ENCODE measurements at places on chromosomes 16 and 17. TPM values are rescaled to one million over a fixed set of nuclear protein-coding genes. Genes with fewer than 3 reads are reported as not detected.

DNA sequence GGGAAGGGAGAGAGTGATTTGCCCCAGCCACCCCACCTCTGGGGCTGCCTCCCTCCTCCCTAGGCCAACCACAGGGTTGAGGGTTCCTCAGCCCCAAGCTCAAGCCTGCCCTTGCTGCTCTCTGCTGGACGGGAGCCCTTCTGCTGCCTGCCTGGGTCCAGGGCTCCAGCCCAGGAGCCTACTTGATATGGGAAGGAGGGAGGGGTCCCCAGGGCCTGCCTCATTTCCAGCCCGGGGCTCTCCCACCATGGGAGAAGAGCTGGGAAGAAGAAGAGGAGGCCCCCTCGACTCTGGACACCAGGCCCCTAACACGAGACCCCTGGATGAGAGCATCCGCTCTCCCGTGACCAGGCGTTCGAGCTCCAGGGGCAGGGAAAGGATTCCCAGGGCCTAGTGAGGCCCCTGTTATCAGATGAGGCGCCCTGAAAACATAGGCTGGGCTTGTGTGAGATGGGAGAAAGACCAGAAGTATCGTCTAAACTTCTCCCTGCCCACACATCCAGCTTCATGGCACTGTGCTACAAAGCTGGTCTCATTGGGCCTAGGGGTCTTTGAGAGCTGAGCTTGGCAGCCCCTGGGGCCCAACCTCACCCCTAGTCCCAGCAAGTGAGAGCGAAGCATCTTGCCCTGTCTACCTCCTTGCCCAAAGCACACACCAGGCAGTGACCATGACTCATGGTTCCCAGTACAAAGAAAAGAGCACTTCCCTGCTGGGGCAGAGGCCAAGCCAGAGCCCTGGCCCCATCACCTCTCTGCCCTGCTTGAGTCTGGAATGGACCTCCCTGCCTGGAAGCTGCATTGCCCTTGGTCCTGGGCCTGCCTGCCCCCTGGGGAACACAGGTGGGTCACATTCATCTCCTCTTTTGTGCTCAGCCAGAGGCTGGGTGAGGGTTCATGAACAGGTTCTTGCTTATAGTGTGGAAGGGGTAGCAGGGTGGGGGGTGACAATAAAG is 987 bp downstream of the SLC16A5 start:
- peak overlapping the region; percentile 96 for H3K27ac ChIP-seq
- no peak for DNase-seq
- peaks cover 17% of the 10 kb centered on the region for H3K4me1 ChIP-seq
- H3K4me3 ChIP-seq: peak overlapping the region; percentile 85

DNA sequence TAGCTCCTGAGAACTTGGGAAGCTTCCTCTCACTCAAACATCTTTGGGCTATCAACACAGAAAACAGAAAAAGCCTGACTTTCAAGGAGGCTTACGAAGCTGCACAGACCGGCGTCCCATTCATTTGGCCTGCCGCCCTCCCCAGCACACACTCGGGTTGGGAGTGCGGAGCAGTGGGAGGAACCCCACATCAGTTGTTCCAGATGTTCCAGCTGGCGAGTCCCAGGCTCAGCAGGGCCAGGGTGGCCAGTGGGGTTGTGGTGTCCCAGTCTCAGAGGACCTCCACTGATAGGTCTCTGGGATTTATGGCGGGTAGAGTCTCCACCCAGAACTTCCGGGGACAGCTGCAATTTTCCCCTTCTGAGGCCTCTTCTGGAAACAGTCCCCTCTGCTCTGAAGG is 43.1 kb upstream of the DLX4 start:
- DNase-seq: peak; percentile 19
- H3K36me3 ChIP-seq: no peaks in the 10 kb centered on the region
- no peak overlapping the region for H3K27ac ChIP-seq
- H3K4me3 ChIP-seq: no peak overlapping the region

Gene SLFN11
- 15.6 TPM for total RNA-seq

GRCh38 chr17:42866631-42867575 is 15.9 kb downstream of the AOC3 start:
- DNase-seq: no peak
- H3K4me3 ChIP-seq: no peak overlapping the region
- no peak overlapping the region for H3K27ac ChIP-seq
- H3K27me3 ChIP-seq: no peaks in the 10 kb centered on the region
- no peaks in the 10 kb centered on the region for H3K4me1 ChIP-seq
- no peaks in the 10 kb centered on the region for H3K36me3 ChIP-seq

Gene GPR139
- total RNA-seq: not detected

Gene TP53TG3B
- total RNA-seq: not detected

DNA sequence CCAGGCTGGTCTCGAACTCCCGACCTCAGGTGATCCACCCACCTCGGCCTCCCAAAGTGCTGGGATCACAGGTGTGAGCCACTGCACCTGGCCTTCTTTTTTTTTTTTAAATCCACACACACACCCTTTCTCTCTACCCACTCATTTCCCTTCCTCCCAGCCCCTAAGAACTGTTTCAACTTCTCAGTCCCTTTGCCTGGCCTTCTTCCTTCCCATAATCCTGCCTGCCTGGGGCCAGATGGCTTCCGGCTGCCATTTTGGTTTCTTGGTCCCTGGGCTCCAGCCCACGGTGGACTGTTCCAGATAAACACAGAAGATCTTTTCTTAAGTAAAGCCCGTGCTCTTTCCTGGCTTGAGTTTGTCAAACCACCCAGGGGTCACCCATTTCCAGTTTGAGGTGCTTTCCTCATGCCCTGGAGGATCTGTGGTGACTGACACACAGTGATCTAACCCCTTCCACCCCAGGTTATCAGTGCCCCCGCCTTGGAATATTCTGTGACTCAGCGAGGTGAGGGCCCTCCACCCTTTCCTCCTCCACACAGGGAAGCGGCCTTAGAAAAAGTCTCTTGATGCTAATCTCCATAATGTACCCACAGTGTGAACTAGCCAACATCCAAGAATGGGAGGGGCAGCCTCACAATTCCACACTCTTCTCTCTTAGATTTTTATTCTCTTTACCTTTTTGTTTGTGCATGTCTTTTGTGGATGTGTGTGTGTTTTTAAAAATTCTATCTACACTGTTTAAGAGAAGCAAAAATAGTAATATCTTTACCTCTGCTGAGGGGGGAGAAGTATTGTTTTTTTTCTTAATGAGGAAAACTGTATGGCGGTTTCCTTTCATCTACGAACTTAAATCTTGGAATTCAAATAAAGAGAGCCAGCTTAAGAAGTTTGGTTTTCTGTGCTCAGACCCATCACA is 60.0 kb downstream of the CRISPLD2 start:
- no peak overlapping the region for H3K4me3 ChIP-seq
- no peaks in the 10 kb centered on the region for H3K36me3 ChIP-seq
- H3K4me1 ChIP-seq: no peaks in the 10 kb centered on the region

Gene CES5A
- 0.20 TPM for total RNA-seq

GRCh38 chr17:32658470-32659418 is 172.0 kb downstream of the CDK5R1 start:
- no peak for DNase-seq
- peak overlapping the region; percentile 17 for H3K27ac ChIP-seq
- H3K4me3 ChIP-seq: no peak overlapping the region
- no peaks in the 10 kb centered on the region for H3K36me3 ChIP-seq

- H3K36me3 ChIP-seq: peaks cover 32% of the 10 kb centered on the region
- no peaks in the 10 kb centered on the region for H3K27me3 ChIP-seq
- H3K4me3 ChIP-seq: no peak overlapping the region
- H3K27ac ChIP-seq: no peak overlapping the region
- no peak for DNase-seq
- H3K4me1 ChIP-seq: peaks cover 19% of the 10 kb centered on the region
These were observed 36.6 kb upstream of the IL21R start for GRCh38 chr16:27365142-27366089.

DNA sequence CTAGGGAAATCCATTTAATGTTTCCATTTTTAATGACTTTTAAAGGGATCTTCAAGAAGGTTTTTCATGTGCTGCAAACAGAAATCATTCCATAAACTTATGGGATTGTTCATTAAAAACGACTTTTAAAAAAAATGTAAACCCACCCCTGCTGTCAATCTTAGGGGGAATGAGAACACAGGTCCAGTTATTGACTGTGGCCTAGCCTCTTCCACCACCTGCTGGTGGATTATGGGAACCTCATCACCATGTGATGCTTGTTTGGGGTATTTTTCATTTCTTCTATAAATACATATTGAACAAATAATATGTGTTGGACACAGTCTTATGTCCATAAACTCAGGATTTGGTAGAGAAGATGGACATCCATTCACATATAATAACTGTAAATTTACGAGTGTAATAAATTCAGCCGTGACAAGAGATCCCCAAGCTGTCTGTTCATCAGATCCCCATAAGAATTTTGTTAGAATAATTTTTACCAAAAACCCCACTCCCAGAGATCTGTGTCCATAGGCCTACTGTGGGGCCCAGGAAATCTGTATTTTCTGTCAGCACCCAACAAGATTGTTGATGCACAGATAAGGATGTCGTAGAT is 42.0 kb upstream of the TMC5 start:
- H3K27me3 ChIP-seq: no peaks in the 10 kb centered on the region
- no peak overlapping the region for H3K4me3 ChIP-seq
- H3K36me3 ChIP-seq: no peaks in the 10 kb centered on the region
- H3K27ac ChIP-seq: no peak overlapping the region
- no peak for DNase-seq

DNA sequence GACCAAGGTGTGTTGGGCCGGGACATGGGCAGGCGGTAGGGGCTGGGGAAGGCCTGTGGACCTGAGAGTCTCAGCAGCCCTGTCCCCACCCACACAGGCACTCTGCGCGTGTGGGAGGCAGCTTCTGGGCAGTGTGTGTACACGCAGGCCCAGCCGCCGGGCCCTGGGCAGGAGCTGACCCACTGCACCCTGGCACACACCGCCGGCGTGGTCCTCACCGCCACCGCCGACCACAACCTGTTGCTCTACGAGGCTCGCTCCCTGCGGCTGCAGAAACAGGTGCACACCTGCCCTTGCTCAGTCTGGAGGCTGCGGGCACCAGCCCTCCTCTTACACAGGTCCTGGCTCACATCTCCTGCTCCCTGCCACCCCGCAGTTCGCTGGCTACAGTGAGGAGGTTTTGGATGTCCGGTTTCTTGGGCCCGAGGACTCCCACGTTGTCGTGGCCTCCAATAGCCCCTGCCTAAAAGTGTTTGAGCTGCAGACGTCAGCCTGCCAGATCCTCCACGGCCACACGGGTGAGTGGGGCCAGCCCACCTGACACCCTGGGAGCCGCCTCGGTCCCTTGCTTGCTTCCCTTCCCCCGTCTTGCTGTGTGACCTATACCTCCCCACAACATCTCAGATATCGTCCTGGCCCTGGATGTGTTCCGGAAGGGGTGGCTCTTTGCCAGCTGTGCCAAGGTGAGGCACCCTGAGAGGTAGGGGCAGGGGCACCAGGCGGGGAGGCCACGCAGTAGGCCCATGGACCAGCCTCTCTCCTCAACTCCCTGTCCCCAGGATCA is 3.8 kb downstream of the TBL3 start:
- no peak overlapping the region for H3K4me3 ChIP-seq
- no peak for DNase-seq
- peaks cover 67% of the 10 kb centered on the region for H3K27me3 ChIP-seq

Gene AHSP
- not detected for total RNA-seq

DNA sequence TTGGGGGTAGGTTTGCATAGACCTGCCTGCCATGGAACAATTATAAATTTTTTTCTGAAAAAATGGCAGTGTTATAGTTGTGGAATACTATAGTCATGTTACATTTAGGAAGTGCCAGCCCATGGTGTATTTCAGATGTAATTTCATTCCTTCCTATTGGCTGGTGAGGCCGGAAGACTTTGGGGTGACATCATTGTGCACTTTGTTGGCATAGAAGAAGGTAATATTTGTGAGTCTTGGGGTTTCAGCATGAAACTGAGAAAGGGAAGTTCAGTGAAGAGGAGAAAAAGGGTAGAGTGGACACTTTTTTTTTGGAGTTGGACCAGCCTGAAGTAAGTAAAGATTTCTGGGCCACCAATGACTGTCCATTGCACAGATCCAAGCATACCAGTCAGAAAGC is 16.0 kb upstream of the HEATR6 start:
- DNase-seq: no peak
- H3K27me3 ChIP-seq: no peaks in the 10 kb centered on the region
- H3K36me3 ChIP-seq: no peaks in the 10 kb centered on the region
- H3K4me3 ChIP-seq: no peak overlapping the region
- H3K27ac ChIP-seq: no peak overlapping the region
- H3K4me1 ChIP-seq: no peaks in the 10 kb centered on the region

DNA sequence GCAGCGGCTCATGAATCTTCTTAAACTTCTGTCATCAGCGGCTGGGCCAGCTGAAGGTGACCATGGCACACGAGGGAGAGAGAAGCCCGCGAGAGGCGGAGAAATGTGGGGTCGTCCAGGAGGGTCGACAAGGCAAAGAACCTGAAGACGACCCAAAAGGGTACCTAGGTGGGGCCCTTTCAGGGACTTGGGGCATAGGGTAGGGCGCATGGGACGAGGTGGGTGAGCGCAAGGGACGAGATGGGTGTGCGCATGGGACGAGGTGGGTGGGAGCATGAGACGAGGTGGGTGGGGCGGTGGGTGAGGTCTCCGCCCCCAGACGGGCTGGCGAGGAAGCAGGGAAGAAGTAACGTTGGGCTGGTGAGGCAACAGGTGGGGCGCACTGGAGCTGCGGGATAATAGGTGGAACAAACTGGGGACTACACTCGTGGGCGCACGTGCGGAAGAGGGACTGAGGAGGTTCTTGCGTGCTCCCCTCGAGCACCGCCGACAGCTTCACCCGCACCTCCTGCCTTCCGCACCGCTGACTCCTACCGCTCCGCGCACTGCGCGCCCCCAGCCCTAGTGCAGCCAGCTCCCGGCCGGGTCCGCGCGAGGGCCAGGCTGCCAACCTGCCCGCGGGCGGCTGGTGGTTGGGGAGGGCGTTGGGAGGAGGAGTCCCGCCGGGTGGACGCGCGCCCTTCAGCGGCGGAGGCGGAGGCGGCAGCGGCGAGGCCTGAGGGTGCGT is 23.2 kb upstream of the CRYM start:
- no peaks in the 10 kb centered on the region for H3K36me3 ChIP-seq
- H3K27ac ChIP-seq: peak overlapping the region; percentile 69
- peaks cover 12% of the 10 kb centered on the region for H3K4me1 ChIP-seq
- H3K27me3 ChIP-seq: no peaks in the 10 kb centered on the region
- H3K4me3 ChIP-seq: peak overlapping the region; percentile 72

- H3K36me3 ChIP-seq: no peaks in the 10 kb centered on the region
- H3K27ac ChIP-seq: no peak overlapping the region
- DNase-seq: no peak
- peaks cover 25% of the 10 kb centered on the region for H3K4me1 ChIP-seq
These were observed 5.5 kb downstream of the USP32 start for GRCh38 chr17:60386147-60387058.

Gene CALB2
- total RNA-seq: 1.4 TPM

Gene IRX6
- total RNA-seq: 0.96 TPM

Gene CLDN7
- not detected for total RNA-seq

All from heart left ventricle (tissue), 16 donors.